Hypothalamus (tissue), 51 donors: ENCODE measurements at places on chromosomes 11 and 22.

DNA sequence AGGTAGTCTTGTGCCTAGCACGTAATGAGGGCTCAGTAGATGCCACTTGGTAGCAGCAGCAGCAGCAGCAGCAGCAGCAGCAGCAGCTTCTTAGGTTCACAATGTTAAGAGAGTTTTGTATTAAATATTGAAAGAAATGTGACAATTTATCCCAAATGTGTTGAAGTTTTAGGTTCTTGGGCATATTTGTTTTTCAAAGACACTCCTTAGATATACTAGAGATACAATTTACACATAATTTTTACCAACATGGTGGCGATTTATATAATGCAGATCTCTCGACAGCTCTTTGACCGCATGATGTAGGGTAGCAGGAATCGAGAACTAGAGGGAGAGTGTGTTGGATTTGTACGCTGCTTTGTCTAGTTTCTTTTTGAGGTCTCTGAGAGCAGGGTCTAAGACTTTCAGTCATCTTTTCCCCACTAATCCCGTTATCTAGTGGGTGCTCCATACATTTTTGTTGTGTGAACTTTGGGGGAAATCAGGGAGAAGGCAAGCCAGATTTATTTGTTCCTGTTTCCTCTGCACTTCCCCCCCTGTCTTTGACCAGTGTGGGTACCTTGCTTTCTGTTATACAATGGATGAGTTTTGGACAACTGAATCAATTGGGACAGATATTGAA lies 1.4 kb downstream of the FDX1 start:
- DNase-seq, result no peak

DNA sequence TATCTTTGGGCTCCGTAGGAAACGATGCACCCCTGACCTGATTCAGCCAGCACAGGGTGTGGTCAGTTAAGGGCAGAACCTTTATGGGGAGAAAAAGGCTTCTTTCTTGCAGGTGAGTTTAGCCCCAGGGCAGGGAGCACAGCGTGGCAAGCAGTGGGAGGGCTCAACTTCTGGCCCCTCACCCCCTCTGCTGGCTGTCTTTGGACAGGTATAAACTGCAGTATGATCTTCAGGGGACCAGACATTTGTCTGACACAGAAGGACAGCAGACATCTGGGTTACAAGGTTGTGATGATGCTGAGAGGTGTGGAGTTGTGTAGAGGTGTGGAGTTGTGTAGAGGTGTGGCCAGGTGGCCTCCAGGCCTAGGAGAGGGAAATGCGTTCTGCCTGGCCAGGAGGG lies 324.0 kb upstream of the PLET1 start:
- no peak for DNase-seq

- no peak for DNase-seq
Measured at GRCh38 chr11:77467993-77468392, 5.9 kb downstream of the PAK1 start.

DNA sequence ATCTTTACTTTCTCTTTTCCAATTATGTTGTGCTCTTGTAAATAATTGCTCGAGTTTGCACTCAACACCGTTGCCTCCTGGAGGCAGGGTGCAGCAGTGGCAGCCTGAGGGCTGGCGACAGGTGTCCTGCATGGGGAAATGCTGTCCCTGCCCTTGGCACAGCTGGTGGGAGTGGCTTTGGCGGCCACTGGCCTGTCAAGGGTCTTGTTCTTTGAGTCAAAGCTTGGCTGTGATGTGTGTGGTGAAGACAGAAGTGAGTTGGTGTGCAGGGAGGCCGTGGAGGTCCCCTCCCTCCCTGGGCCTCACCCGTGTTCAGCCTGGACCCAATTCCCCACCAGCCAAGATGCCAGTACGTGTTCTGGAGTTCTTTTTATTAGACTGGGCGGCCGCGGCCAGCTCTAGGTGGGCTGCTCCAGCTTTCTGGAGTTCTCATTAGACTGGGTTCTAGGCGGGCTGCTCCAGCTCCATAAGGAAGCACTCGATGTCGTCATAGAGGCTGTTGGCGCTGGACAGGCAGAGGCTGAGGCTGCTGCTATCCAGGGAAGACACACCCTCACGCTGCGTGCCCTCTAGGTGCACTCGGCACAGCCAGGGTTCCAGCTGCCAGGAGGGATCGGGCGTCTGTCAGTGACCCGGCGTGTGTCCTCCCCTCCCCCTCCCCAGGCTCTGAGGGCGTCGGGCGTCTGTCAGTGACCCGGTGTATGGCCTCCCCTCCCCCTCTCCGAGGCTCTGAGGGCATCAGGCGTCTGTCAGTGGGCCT lies 3.4 kb downstream of the IRF7 start:
- DNase-seq, result no peak

DNA sequence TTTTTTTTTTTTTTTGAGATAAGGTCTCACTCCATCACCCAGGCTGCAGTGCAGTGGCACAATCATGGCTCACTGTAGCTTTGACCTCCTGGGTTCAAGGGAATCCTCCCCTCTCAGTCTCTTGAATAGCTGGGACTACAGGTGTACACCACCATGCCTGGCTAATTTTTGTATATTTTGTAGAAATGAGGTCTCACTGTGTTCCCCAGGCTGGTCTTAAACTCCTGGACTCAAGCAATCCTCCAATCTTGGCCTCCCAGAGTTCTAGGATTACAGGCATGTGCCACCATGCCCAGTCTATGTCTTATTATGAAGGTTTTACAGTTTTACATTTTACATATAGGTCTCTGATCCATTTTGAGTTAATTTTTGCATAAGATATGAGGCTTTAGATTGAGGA lies 20.4 kb upstream of the MAPK1 start:
- DNase-seq, result no peak

DNA sequence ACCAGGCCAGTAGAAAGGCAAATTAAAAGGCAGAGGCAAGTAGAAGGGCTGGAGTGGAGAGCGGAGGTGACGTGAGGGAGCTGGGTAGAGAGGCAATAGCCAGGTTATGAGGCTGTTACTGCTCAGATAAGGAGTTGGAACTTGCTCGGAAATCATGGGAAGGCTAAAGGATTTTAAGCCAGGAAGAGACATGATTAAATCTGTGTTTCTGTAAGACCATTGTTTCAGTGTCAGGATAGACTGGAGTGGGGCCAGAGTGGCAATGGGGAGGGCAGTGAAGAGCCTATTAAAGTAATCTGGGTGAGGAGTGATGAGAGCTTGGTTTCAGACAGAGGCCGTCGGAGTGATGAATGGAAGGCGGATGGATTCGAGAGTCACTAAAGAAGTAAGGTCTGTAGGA lies 39.0 kb downstream of the GRAMD1B start:
- DNase-seq, result no peak
